ENCODE measurements at places on chromosomes 13 and 19.

DNA sequence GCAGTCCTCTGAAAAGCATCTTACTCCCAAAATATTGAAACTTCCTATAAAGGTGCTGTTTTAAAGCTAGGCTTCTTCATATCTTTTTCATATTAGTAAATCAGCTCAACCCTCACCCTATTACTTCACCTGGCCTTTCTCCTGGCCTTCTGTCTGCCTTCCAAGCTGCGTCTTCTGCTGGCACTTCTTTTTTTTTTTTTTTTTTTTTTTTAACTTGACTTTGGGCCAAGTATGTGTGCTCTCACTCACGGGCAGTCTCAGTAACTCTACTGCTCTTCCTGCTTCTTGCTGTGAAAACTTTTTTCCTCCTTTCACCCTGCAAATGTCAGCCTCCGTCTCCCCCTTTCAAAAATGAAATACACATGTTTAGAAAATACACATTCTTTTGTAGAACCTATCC is 41.2 kb upstream of the KCTD4 start:
- DNase-seq: no peak

DNA sequence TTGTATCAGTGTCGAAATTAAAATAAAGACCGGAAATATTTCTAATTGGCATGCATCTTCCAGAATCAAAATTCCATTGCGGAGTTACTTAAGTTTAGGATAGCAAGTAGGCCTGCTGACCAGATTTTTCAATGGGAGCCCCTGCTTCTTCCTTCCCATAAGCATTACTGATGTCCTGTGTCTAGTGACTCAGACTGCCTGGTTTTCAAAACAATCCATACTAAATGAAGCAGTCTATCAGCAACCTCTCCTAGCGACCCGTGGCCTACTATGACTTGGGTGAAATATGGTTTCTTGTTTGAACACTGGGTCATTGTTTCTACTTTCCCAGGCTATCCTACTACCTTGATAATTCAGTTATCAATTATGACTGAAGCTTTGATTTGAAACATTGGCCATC is 571.6 kb downstream of the TBC1D4 start:
- DNase-seq: no peak

DNA sequence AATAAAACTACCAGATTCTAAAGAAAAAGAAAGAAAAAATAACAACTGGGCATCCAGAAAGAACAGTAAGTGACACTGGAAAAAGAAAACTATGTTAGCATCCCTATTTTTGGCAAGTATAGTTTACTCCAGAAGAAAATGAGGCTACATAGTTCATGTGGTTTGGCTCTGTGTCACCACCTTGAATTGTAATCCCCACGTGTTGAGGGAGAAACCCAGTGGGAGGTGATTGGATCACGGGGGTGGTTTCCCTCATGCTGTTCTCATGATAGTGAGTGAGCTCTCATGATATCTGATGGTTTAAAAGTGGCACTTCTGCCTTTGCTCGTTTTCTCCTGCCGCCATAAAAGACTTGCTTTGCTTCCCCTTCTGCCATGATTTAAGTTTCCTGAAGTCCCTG is 76.9 kb downstream of the ITGBL1 start:
- no peak for DNase-seq

GRCh38 chr19:49889687-49890348 is 6.9 kb downstream of the IL4I1 start:
- no peak for DNase-seq

- no peak for DNase-seq
These were observed 176.7 kb upstream of the RNF113B start for GRCh38 chr13:98353750-98354149.

- no peak for DNase-seq
These were observed at the start of gene SERTM1 for GRCh38 chr13:36673838-36674326. SERTM1 (plus strand) TSS chr13:36674020; CDS start chr13:36695079, 21,059 bp downstream.

DNA sequence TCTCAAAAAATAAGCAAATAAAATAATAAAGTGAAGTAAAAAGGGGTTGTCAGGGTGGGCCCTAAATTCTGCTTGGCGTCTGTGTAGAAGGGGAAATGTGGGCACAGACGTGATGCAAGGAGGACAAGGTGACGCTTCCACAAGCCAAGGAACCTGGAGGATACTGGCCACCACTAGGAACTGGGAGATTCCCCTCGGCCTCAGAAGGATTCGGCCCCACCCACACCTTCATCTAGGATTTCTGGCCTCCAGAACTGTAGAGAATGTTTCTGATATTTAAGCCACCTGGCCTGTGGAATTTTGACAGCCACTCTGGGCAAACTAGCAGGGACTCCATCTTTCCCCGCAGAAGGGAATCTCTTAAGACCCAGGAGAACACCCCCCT is 1.1 kb downstream of the PLEKHJ1 start:
- no peak for DNase-seq

DNA sequence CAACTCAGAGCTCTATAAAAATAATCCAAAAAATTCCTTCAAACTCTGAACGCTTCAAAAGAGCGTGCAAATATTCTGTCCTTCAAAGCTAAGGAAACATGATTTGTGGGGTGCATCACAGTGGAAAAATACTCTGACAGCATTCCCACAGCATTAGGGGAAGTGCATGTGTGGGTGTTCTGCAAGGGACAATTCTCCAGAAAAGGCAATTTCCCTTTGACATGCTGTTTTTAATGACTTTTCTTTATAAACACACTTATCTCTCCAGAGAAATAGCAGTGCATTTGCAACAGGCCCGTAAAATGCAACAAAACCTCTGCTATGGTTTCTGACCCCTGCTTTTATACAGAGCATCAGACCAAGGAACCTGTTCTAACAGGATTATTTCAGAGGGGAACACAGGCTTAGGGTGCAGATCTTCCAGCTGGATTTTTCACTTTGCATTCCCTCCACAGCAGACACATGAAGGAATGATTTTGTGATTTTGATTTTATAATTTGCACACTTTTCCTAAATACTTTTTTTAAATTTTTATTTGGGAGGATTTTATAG is 42.6 kb downstream of the KL start:
- DNase-seq: no peak

GRCh38 chr19:55461259-55461973 is at the start of gene ISOC2:
ISOC2 (minus strand) TSS chr19:55461642; CDS start chr19:55456486, 5,156 bp downstream.
- DNase-seq: peak; percentile 95

DNA sequence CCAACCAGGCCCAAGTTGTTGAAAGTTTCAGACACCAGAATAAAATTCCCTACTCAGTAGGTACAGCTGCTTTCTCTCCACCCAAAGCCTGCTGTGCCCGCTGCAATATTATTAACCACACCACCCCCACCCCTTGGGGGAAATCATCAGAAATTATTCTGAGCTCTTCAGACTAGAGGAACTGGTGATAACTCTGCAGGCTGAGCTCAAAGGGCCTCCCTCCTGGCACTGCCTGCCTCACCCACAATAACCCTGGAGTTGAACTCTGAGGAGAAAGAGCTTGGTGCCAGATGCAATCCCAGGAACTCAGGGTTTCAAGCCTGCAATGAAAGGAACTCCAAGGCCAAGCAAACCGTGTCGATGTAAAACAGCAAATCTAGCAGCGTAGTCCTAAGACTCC is 381.7 kb upstream of the ZNF507 start:
- no peak for DNase-seq

DNA sequence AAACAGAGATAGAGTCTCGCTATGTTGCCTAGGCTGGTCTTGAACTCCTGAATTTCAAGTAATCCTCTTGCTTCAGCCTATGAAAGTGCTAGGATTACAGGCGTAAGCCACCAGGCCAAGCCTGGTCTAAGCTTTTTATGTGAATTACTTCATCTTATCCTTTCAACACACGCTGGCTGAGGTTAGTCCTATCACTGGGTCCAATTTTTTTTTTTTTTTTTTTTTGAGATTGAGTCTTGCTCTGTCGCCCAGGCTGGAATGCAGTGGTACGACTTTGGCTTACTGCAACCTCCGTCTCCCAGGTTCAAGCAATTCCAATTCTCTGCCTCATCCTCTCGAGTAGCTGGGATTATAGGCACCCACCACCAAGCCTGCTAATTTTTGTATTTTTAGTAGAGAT is 10.4 kb downstream of the MYO1F start:
- DNase-seq: no peak

DNA sequence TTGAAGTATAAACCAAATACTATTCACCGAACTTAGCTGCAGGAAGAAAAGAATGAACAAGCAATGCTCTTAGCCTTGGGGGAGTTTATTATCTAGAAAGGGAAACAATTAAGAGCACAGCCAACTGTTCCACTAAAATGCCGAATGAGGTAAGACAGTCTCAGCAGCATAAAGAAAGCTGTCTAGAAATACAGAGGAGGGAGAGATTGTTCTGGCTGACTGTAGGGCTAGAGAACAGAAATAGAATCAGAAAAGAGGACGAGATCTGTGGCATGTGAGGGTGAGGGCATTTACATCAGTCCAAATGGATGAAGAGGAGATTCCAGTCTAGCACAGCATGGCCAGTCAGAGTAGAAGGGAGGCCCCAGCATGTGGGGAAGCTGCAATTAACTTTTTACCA is 56.8 kb upstream of the TNFRSF19 start:
- DNase-seq: no peak

- no peak for DNase-seq
These were observed 164.2 kb downstream of the ABCC4 start for GRCh38 chr13:95137096-95137495.

- DNase-seq: no peak
These were observed 131.8 kb downstream of the STARD13 start for GRCh38 chr13:33153421-33154404.

DNA sequence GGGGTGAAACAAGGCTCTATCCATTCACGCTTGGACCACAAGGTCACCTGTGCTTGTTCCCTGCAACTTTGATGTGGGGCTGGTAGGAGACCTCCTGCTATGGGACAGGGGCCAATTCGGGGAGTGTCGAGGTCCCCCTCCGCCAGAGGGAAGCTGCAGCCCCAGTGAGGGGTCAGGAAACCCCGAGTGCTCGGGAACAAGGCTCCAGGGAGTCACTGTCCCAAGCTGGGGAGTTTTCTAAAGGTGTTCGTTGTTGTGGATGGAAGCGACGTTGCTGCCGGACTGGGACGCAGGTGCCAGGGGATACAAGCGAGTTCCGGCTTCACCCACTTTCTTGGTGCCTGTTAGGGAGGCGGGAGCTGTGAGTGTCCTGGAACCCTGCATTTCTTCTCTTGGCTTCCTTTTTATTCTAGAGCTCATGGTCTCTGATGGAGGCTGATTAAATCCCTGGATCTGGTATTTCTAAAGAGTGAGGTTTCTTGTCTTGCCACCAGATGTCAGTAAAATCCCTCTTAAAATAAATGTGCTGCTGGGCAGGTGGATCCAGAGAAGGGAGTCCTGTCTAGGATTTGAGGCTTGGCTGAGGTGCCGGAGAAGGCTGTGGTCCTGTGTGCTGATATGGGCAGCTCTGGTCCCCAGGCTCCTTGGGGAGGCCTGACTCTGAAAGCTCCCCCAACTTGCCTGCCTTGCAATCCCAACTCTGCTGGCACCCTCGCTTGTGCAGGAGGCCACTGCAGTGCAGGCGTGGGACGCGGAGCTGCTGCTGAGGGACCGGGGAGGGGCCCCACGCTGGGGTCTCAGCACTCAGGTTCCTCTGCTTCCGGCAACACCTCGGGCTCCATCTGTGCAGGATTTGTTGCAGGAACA is 153.9 kb downstream of the TEX29 start:
- peak; percentile 18 for DNase-seq

DNA sequence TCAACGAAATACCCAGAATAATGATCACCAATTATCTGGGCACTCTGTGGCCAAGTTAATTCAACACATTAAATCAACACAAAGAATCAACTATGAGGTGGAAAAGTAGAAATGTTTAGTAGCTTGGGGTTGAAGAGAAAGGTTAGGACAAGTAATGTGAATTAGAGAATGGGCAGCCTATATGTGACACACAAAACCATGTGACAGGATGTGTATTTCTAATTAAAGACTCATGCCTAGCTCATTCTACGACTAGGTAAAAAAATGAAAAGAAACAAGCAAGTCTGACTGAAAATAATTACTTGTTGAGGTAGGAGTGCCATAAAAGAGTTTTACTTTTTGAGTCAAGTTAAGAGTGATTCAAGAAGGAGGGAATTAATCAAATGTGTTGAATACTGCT is 2646.0 kb upstream of the PCDH20 start:
- DNase-seq: no peak

DNA sequence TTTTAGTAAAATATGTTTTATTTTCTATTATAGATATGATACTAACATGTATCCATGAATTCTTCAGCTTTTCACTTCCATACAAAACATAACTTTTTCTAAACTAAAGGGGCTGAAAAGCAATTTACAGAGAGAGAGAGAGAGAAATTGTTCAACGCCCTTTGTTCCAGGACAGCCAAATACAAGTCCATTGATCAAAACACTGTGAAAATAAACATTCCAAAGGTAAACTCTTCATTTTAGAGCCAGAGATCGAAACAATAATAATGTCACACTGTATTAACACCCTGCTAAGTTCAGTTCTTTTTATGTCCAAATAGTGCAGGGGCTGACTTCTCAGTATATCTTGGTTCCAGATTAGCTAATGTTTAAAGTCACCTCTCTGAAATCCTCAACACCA is 516.2 kb upstream of the ATXN8OS start:
- no peak for DNase-seq

- DNase-seq: no peak
These were observed 52.0 kb downstream of the COL4A1 start for GRCh38 chr13:110254751-110255553.

DNA sequence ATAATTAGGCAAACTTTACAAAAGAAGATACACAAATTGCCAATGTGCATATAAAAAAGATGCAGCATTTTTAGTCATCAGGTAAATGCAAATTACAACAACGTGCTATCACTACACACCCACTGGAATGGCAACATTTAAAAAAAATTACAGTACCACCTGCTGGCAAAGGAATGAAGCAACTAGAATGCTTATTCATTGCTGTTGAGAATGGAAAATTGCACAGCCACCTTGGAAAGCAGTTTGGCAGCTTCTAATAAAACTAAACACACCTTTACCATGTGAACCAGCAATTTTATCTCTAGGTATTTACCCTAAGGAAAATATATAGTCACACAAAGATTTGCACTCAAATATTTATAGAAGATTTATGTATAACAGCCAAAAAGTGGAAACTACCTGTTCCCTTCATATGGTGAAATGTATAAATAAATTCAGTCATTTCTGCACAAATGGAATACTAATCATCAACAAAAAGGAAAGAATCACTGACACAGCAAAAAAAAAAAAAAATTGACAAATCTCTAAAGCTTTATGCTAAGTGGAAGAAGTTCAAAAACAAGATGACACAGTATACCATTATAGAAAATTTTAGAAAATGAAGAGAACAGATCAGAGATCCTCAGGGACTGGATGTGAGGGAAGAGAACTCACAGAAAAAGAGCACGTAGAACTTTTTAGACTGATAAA is 30.3 kb downstream of the OXGR1 start:
- DNase-seq: no peak

GRCh38 chr13:21463424-21463823 is 4.3 kb upstream of the ZDHHC20 start:
- DNase-seq: no peak

GRCh38 chr19:2600914-2601870 is 101.3 kb downstream of the GNG7 start:
- DNase-seq: no peak

- DNase-seq: no peak
These were observed 24.5 kb upstream of the LPAR6 start for GRCh38 chr13:48437371-48437770.

DNA sequence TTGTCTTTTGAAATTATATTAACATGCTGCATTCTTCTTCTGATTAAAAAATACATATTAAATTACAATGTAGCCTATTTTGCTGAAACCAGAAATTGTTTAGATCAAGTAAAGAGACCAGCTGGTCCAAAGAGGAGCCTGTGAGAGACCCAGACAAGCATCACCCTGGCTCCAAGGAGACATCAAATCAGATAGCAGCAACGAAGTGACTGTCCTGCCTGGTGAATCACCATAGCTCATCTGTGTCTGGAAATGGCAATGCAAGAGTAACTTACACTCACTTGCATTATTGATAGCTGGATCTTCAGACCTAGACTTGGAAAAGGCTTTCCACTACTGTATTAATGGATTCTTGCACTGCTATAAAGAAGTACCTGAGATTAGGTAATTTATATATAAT is 169.1 kb downstream of the KCTD12 start:
- DNase-seq: no peak
